ENCODE measurements at places on chromosomes 4 and X. TPM values are rescaled to one million over a fixed set of nuclear protein-coding genes. Genes with fewer than 3 reads are reported as not detected.
A peak's percentile ranks its signal among the peaks of the same experiment; 100 is the strongest.

DNA sequence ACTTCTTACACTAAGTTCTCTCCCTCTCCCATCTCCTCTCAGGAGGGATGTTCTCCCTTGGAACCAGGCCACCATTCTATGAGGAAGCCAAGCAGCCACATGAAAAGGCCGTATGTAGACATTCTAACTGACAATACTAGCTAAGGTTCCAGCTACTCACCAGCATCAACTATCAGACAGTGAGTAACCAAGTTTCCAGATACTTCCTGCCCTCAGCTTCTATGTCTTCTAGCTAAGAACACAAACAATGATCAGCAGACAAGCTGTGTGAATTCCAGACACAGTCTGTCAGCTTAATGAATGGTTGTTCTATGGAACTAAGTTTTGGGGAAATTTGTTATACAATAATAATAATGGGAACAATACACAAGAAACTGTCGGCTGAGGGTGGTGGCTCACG, 50.8 kb downstream of the SMIM14 start:
- no peak for DNase-seq

DNA sequence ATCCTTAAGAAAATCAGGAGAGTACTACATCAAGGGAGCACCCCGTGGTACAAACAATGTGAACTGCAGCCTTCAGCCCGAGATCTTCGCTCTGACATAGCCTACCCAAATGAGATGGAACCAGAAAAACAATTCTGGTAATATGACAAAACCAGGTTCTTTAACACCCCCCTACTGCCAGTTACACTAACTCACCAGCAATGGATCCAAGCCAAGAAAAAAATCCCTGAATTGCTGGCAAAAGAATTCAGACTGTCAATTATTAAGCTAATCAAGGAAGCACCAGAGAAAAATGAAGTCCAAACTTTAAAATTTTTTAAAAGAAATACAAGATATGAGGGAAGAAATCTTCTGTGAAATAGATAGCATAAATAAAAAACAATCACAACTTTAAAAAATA, 101.7 kb upstream of the KLF8 start:
- no peak for DNase-seq

DNA sequence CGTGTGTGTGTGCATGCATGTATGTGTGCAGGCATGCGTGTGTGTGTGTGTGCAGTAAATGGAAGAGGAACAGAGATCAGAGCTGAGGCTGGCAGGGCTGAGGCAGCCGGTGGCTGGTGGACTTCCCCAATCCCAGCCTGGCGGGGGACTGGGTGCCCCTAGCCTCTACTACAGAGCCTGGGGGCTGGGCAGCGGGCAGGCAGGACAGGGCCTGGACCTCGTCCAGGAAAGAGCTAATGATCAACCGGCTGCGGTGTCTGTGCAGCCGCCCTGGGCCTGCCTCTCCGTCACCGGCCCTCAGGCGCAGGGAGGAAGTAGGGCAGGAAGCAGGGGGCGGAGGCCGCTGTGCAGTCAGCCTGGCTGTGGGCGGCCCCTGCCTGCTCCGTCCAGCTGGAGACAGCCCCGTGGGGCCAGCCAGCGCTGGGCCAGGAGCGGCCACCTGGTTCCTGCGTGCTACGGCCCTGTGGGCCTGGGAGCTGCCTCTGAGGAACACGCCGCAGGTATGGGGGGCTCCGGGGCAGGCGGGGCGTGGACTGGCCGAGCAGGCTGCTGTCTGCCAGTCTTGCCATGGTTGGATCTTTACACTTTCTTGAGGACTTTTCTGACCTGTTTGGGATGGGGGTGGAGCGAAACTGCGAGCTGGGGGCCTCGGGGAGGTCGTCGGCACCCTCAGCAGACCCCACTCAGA, at the start of gene SH3TC1:
Gene SH3TC1 (plus strand): TSS at position 385 of the 688 bp plus-strand sequence. CDS start 5,905 bp downstream, outside the sequence.
- no peak for DNase-seq

- DNase-seq: no peak
Measured at GRCh38 chr4:123244137-123244536, 152.5 kb upstream of the SPRY1 start.

DNA sequence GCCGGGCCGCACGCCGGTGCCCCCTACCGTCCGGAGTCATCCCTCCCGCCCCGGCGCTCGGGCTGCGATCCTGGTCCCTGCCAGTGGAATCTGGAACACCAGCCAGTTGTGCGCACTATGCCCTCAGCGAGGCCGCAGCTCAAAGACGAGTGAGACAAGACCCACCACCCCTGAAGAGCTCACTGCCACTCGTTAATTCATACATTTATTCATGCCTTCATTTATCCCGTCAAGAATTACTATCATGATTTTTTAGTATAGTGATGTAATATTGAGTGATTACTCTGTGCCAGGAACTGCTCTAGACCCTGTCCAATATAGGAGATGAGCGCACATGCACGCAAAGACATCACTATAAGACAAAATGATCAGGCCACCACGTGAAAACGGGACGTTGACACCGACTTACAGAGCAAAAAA, 247 bp upstream of the PPA2 start:
- peak; percentile 86 for DNase-seq

DNA sequence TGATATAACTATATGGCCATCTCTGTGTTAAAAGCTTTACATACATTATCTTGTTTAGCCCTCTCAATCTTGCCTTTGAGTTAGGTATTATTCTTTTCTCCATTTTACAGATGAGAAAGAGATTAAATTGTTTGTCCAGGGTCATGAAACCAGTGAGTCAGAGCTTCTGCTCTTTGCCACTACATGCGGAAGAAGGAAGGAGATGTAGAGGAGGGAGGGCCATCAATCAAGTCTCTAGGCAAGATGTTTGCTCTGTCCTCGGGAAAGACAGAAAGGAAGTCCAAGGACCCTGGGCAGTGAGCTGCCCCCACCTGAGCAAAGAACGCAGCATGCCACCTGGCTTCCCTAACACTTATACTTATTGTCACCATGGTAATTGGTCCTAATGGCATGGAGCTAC, 133.7 kb upstream of the IL1RAPL2 start:
- no peak for DNase-seq

DNA sequence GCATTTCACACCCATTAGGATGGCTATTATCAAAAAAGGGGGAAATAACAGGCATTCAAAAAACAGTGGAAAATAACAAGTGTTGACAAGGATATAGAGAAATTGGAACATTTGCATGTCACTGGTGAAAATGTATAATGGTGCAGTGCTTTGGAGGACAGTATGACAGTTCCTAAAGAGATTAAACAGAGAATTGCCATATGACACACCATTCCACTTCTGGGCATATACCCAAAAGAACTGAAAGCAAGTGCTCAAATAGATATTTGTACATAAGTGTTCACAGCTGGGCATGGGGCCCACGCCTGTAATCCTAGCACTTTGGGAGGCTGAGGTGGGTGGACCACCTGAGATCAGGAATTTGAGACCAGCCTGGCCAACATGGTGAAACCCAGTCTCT, 348.1 kb downstream of the NR3C2 start:
- no peak for DNase-seq

DNA sequence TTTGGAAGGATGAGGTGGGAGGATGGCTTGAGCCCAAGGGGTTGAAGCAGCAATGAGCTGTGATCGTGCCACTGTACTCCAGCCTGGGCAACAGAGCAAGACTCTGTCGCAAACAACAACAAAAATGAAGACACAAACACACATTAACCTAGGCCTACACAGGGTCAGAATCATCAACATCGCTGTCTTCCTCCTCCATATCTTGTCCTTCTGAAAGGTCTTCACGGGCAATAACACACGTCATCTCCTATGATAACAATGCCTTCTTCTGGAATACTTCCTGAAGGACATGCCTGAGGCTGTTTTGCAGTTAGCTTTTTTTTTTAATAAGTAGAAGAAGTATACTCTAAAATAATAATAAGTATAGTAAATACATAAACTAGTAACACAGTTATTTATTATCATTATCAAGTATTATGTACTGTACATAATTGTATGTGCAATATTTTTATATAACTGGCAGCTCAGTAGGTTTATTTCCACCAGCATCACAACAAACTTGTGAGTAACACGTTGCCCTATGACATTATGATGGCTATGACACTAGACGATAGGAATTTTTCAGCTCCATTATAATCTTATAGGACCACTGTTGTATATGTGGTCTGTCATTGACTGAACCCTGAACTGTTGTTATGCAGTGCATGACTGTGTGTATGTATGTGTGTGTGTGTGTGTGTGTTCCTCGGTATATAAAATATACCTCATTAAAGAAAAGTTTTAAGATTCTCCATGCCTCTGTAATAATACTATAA, 69.2 kb upstream of the MAML3 start:
- DNase-seq: no peak

GRCh38 chr4:23484689-23485088, 405.2 kb downstream of the PPARGC1A start:
- no peak for DNase-seq

Gene EDNRA
- 2.5 TPM for total RNA-seq

Gene ARMCX4
- 13.9 TPM for total RNA-seq

Gene MAGED4B
- 88.7 TPM for total RNA-seq
